PC-3 (cell line): ENCODE measurements at places on chromosomes 7 and 10. TPM values are rescaled to one million over a fixed set of nuclear protein-coding genes. Genes with fewer than 3 reads are reported as not detected.

The STEAP1 gene
- total RNA-seq = 15.7 and 21.2 TPM in 2 replicates

The TEX36 gene
- total RNA-seq = not detected in 2 replicates

The SLC39A12 gene
- not detected in 2 replicates for total RNA-seq

The ZFAND2A gene
- 11.7 and 28.4 TPM in 2 replicates for total RNA-seq

The EZH2 gene
- 18.9 and 30.5 TPM in 2 replicates for total RNA-seq
